NK-92 treated with Interleukin-12 subunit alpha and Interleukin-12 subunit beta, amount 100 ng/mL, for 24 hours (cell line): ENCODE measurements at places on chromosomes 5 and 9.

GRCh38 chr9:134682026-134682425 lies 40.4 kb downstream of the COL5A1 start:
- no peak for DNase-seq

DNA sequence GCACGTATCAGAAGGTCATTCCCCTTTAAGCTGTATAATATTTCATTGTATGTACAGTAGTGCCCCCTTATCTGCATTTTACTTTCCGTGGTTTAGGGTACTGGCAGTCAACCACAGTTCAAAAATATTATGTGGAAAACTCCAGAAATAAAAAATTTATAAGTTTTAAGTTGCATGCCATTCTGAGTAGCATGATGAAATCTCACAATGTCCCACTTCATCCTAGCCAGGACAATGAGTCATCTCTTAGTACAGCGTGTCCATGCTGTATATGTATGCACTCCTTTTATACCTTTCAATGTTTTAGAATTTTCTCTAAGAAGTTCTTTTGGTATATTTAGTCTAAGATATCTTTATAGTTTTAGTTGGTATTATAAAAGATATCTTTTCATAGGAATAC lies 115.0 kb upstream of the HAND1 start:
- DNase-seq = no peak

DNA sequence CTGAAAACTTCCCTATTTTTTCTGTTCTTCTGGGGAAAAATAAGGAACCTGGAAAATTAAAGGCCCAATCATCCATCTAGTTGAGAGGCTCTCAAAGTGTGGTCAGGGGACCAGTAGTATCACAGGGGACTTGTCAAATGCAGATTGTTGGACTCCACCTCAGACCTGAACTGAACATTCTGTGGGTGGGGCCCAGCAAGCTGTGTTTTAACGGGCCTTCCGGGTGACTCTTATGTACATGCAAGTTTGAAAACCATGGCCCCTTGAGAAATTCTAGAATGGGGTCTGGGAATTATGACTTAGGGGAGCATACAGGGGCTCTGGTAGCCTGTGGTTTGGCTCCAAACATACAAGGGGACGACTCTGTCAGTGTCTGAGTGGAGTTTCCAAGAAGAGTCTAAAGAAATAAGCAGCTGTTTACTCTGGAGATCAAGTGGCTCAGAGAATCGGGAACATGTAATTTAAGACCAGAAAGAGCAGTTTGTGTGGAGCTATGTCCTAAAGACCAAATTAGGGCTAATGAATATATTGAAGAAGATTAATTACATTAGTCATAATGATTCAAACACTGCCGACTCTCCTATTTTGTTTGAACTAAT lies 177.4 kb downstream of the SLC28A3 start:
- DNase-seq = no peak

DNA sequence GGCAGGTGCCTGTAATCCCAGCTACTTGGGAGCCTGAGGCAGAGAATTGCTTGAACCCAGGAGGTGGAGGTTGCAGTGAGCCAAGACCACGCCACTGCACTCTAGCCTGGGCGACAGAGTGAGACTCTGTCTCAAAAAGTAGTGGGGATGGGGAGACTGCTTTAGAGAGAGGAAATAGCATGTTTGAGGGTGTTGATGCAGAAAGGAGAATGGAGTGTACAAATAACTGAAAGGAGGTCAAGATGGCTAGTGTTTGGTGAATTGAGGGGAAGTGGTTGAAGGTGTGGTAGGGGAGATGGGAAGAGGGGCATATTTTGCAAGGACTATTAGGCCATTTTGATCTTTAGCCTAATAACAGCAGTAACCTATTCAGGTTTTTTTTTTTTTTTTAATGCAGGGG lies 18.2 kb downstream of the TENT2 start:
- DNase-seq = no peak

DNA sequence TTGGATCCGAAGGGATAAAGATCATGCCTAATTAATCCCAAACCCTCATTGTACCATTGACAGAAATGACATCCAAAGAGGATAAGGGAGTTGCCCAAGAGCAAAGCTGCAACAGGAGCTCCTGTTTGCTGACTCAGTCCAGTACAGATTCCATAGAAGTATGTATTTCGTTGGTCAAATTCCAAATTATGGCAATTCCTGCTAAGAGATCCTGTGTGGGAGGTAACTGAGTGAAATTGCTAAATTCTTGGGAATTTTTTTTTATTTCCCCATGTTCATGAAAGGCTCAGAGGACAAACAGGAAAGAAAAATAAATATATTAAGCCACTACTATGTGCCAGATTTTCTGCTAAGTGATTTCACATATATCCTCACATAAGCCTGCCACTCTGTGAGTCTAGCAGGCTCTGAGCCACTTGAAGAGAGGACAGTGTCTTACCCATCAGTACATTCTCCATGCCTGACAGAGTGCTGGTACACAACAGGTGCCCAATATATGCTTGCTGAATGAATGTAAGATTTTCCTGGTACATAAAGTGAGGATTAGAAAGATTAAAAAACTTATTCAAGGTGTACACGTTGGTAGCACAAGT lies 132.7 kb downstream of the GLIS3 start:
- no peak for DNase-seq

GRCh38 chr5:180126716-180127681 lies 55.4 kb upstream of the RNF130 start:
- no peak for DNase-seq

DNA sequence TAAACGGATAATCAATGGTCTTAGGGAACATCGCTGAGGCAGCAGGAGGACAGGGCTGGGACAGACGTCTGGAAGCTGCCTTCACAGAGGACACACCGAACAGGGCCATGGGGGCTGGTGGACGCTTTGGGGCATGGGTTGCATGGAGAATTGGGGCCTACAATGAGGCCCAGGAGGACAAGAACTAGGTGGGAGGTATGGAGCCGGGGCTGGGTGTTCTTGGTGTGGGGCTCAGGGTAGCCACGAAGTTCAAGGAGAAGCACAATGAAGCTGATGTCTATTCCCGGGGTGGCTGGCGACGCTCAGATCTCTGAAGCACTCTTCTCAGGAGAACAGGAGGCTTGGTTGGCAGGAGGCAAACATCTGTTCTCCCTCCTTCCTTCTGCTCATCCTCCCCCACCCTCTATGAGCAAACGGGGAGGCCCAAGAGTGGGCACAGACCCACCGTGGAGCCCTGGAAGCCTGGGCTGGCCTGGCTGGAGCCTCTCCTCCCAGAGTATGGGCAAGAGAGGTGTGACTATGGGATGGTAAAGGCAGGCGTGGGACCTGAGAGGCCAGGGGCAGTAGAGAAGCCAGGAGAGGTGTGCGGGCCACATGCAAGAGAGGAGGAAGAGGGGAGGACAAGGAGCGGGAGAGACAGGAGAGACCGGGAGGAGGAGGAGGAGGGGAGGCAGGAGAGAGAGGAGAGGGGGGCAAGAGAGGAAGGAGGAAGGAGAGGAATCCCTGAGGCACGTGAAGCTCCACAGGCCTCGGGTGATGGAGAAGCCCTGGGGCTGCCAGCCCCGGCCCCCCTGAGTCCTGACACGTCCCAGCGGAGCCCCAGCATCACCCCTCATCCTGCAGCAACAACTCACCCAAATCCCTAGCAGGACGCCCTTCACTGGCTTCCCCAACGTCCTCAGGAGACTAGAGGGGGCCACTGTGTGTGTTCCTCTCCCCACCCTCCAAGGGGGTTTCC lies 159.1 kb downstream of the OLFM1 start:
- no peak for DNase-seq
